GM12878 (cell line): ENCODE measurements at places on chromosomes 3 and 15. TPM values are rescaled to one million over a fixed set of nuclear protein-coding genes. Genes with fewer than 3 reads are reported as not detected.

The CKMT1B gene
- total RNA-seq: 0.13 and 0.21 TPM in 2 replicates

The SEMA5B gene
- not detected in 2 replicates for total RNA-seq

DNA sequence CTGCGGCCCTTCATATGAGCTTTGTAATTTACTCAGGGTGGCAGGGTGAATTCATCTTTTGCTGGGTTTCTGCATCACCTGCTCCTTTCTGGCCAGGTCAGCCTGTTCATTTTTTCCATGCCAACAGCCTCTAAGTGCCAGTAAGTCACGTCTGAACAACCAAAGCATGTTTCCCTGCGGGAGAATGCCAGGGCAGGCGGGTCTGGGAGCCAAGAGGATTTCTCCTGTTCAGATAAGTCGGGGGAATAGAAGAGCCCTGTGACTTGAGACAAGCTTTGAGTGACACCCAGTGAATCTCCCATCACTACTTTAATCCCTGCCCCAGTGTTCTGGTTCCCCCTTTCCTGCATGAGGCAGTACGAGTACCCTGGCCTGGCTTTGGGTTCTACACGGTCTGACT is 153.1 kb downstream of the PGPEP1L start:
- DNase-seq: no peak

GRCh38 chr3:127015282-127016042 is 32.5 kb downstream of the PLXNA1 start:
- peak; percentile 44 for DNase-seq

The CHST14 gene
- total RNA-seq: 12.8 and 13.6 TPM in 2 replicates

DNA sequence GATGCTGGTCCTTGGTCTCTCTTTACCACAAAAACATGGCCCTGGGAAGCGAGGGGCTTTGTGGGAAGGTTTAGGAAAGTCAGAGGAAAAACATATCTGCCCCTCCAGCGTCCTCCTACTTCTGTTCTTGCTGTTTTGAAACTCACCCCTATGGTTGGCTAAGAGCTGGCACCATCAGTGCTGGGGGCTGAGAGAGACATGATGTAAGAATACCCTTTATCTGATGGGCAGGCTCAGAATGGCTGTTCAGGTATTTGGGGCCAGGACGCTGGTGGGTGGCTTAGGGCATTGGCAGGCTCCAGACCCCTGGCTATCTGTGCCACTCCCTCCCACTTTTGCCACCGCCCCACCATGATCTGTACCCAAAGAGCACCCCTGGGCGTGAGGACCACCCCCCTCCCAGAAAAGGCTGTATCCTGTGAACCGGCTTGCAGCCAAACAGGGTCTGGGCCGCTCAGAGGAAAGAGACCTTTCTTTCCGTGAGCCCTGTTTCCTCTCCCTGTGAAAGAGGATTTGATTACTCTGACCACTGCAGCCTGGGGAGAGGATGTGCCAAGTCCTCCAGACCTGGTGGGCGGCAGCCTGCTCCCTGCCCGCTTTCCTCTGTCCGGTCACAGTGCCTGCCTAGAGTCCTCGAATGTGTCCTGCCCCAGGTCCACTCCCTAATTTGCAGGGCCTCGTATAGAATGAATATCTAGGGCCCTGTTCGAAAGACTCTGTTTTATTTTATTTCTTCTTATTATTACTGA is 61.3 kb upstream of the SLC6A6 start:
- no peak for DNase-seq

The SH2D7 gene
- 0.08 TPM in 1 of 2 replicates, not detected in the other for total RNA-seq

DNA sequence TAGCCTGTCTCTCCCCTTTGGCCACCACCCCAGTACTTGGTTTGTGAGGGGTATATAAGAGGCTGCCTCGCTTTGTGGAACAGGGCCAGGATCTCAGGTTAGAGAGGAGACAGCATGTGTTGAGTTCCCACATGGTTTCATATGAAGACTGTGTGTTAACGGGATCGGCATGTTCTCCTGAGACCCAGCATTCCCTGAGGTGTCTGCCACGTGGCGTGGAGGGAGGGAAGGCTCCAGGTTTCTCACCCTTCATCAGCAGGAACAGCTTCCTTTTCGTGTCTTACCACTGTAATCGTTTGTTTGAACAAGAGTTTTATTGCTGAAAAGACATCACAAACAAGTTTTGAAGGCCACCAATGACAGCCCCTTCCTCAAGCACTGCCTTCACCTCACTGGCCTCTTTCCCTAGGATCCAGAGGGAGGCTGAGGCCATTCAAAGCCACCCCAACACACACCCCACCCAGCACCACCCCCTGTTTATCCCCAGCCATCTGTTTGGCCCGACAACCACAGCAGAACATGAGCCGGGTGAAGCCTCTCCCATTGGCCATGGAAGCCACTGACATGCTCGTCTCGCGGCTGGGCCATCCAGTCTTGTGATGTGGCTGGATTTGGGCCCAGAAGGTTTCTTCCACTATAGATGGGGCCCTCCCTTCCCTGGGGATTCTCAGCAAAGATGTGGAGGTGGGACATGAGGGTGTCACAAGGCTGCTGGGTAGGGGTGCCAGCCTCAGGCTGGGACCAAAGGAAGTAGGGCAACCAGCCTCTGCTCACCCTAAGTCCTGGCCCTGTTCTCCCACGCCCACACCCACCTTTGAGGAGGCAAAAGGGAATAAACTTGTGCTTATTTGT is 10.0 kb downstream of the BHLHE40 start:
- DNase-seq: no peak

DNA sequence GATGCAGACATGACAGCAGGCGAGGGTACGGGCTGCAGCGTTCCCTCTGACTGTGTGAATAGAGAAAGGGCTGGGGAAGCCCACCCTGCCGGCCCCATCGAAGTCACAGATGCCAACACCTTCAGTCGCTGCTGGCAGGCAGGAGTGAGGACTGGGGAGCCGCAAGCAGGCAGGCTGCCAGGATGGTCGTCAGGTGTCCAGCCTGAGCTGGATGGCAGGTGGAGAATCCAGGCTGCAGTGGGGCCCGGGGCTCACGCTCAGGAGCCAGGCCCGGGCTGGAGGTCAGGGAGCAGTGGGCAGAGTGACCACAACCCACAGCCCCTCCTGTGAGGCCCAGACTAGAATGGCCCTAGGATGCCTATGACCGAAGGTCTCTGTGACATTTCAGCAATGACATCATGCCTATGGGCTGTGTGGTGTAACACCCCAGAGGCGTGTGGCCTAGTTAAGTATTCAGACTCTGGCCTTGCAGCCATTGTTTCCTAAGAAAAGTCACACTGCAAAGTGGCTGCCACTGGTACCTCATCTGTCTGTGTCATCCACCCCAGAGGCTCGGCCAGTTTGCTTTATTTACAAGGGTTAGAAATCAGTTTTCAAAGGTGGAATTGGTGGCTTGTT is 15.7 kb downstream of the PRR23E start:
- no peak for DNase-seq

GRCh38 chr3:117510396-117510795 is 800.8 kb downstream of the TUSC7 start:
- DNase-seq: no peak

The IL20RB gene
- 0.58 and 0.97 TPM in 2 replicates for total RNA-seq

GRCh38 chr15:65937054-65937453 is 67.8 kb downstream of the RAB11A start:
- DNase-seq: no peak

GRCh38 chr3:126051741-126052140 is 32.2 kb downstream of the SLC41A3 start:
- DNase-seq: no peak

The C3orf70 gene
- 0.05 TPM in 1 of 2 replicates, not detected in the other for total RNA-seq

DNA sequence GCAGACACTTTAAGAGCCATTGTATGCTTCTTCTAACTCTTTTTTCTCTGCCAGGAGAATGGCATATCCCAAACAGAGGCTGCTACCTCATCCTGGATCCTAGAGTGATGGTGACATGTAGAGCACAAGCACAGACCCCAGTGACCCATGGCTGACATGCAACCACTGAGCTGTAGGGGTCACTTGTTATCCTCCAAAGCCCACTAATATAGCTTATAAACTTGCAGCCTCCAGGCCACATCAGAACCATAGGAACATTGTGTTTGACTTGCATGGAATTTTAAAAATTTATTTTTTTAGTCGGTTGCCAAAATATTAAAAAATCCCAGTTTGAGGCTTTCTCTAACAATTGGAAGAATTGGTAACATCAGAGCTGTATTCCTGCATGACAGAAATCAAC is 283.0 kb upstream of the WNT5A start:
- no peak for DNase-seq

DNA sequence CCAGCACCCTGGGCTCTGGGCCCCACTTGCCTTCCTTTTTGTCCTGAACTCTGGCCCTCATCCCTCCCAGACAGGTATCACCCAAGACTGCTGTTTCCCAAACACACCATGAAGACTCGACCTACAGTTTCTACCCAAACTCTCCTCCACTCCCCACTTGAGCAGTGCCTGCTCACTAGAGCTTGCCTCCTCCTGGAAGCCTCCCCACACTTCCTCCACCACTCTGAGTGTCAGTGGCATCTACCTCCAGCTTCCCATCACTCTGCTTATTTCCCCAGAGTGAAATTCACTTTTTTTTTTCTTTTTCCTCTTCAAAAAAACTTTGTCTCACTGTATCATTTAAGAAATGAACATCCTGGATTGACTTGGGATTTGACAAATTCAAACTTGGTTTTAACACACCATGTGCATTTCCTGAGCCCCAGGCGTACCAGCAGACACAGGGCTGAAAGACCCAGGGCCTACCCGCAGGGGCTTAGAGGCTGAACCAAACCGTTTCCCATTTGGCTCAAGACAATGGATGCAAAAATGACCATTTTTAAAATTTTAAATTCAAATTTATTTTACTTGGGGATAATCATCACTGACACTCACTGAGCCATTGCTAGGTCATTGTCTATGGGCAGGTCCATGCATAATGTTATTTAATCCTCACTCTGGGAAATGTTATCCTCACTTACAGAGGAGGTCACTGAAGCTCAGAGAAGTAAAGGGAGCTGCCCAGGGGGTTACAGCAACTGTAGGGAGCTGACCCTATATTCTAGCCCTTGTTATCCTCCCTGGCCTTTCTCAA is 62.3 kb downstream of the IQSEC1 start:
- no peak for DNase-seq

The DUOX1 gene
- 0.08 and 0.26 TPM in 2 replicates for total RNA-seq

The KLHL40 gene
- not detected in 2 replicates for total RNA-seq

The PHLDB2 gene
- 0.64 and 0.90 TPM in 2 replicates for total RNA-seq

DNA sequence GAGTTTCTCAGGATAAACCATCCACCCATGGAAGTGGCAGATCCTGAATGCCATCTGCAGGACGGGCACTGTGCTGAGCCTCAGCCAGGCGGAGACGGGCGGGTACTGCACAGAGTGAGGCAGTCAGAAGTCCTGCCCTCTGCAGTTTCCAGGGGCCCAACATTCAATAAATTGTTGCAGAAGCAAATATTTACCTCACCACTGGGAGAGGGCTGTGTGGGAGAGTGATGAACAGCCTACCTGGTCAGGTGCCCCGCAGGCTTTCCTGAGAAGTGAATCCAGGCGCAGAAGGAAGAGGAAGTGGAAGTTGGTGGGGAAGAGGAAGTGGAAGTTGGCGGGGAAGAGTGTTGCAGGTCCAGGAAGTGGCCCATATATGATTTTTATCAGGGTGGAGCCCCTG is 100.8 kb downstream of the SLCO3A1 start:
- no peak for DNase-seq

- peak; percentile 82 for DNase-seq
Observed at GRCh38 chr3:187368251-187369088, at the start of gene RTP4. RTP4 (plus strand) TSS chr3:187368385; CDS start chr3:187368442, 57 bp downstream.
